ENCODE measurements at places on chromosomes 2 and 18. TPM values are rescaled to one million over a fixed set of nuclear protein-coding genes. Genes with fewer than 3 reads are reported as not detected.

The CSRNP3 gene
- not detected for polyA plus RNA-seq

The EDAR gene
- not detected for polyA plus RNA-seq

The THSD7B gene
- polyA plus RNA-seq, result not detected

The CCDC121 gene
- polyA plus RNA-seq, result 1.8 TPM

The SERPINB8 gene
- 27.6 TPM for polyA plus RNA-seq

The ALKAL2 gene
- polyA plus RNA-seq, result 1.6 TPM

The GCG gene
- not detected for polyA plus RNA-seq

The POMC gene
- polyA plus RNA-seq, result 10.9 TPM

The SPC25 gene
- not detected for polyA plus RNA-seq

The OBSL1 gene
- polyA plus RNA-seq, result not detected

The DNER gene
- not detected for polyA plus RNA-seq

The LOXL3 gene
- polyA plus RNA-seq, result 0.29 TPM

The DSG2 gene
- polyA plus RNA-seq, result not detected

The C2orf80 gene
- not detected for polyA plus RNA-seq

The CHRND gene
- polyA plus RNA-seq, result not detected

The FZD7 gene
- 0.17 TPM for polyA plus RNA-seq

The LRRTM4 gene
- not detected for polyA plus RNA-seq

The TMEM17 gene
- not detected for polyA plus RNA-seq

The MARCHF4 gene
- not detected for polyA plus RNA-seq

The TCF7L1 gene
- not detected for polyA plus RNA-seq

The ALPP gene
- polyA plus RNA-seq, result 0.40 TPM

The APLF gene
- polyA plus RNA-seq, result 2.8 TPM

The KCNG3 gene
- polyA plus RNA-seq, result not detected

The CNOT9 gene
- polyA plus RNA-seq, result 10.9 TPM

The EML6 gene
- polyA plus RNA-seq, result 0.05 TPM

The CNTNAP5 gene
- polyA plus RNA-seq, result not detected

The EFHD1 gene
- polyA plus RNA-seq, result not detected

The SRD5A2 gene
- not detected for polyA plus RNA-seq

The MFSD6 gene
- polyA plus RNA-seq, result 13.1 TPM

The GALNT13 gene
- not detected for polyA plus RNA-seq

The RAB27B gene
- polyA plus RNA-seq, result 0.24 TPM

The POTEI gene
- polyA plus RNA-seq, result not detected

The UGT1A10 gene
- not detected for polyA plus RNA-seq

The DSC3 gene
- not detected for polyA plus RNA-seq

The LYPD6B gene
- polyA plus RNA-seq, result not detected

The CAPN13 gene
- polyA plus RNA-seq, result not detected

The C1GALT1C1L gene
- not detected for polyA plus RNA-seq

The ZNF804A gene
- 0.40 TPM for polyA plus RNA-seq

The G6PC2 gene
- polyA plus RNA-seq, result not detected

The GNLY gene
- 9.2 TPM for polyA plus RNA-seq

The ESPNL gene
- polyA plus RNA-seq, result not detected

The PXDN gene
- not detected for polyA plus RNA-seq

The IL1B gene
- not detected for polyA plus RNA-seq

The NEB gene
- 0.26 TPM for polyA plus RNA-seq

The INPP5D gene
- 230 TPM for polyA plus RNA-seq

The THUMPD2 gene
- 5.6 TPM for polyA plus RNA-seq

The KCTD1 gene
- not detected for polyA plus RNA-seq
